ENCODE measurements at places on chromosomes 6 and 20.

GRCh38 chr6:7727086-7727945 is 1.4 kb downstream of the BMP6 start:
- peak; percentile 14 for DNase-seq

DNA sequence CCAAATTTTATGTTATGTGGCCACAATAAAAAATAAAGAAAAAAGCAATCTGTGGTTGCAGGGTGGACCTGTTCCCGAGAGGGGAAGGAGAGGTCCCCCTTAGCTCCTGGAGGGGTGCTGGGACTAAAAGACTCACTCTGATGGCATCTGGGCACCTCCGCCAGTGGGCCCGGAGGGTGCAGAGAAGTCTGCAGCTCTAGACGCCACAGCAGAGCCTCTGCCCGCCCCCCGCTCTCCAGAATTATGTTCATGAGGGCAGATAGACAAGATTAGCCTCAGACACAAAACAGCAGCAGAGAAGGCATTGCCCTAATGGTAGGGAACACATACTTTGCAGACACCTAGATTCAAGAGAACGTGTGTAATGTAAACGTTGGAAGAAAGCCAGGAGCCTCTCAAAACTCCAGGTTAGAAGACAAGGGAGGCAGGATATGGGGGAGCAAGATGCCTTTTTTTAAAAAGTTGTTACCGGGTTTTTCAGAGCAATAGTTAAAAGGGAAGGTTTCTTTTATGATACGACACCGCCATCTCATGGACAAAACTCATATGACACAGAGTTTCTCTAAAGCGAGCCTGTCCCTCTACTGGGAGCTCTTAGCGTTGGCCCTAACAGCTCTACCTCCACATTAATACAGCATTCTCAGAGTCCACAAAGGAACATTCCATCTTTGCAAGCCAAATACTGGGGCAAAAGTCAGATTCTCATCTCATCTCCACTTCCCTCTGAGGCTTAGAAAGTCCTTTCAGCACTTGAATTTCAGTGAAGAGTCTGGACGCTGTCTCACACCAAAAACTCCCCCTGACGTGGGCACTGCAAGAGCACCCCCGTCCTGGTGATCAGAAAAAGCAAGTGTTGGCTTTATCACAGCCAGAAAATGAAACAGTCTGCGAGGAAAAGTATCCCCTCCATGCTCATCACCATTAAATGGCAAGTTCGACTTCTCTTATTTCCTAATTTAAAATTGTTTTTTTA is 47.2 kb downstream of the FOXF2 start:
- peak; percentile 32 for DNase-seq

DNA sequence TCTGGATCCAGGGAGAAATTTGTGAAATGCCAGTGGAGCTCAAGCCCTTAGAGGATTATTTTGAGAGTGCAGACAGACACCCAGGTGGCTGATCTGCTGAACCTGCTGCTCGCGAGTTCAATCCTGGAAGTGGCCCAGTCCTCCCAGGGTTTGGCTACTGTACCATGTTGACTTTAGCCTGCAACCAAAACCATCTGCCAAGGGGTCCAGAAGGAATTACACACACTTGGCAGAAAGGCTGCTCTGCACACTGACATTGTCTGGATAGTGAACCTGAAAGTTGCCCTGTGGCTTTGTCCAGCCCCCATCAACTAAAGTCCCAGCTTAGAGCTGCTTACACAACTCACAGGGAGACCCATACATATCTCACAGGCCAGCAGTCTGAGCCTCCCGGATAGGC is 21.6 kb upstream of the PI3 start:
- DNase-seq, result no peak

GRCh38 chr20:36548006-36548315 is 6.6 kb downstream of the MYL9 start:
- no peak for DNase-seq

DNA sequence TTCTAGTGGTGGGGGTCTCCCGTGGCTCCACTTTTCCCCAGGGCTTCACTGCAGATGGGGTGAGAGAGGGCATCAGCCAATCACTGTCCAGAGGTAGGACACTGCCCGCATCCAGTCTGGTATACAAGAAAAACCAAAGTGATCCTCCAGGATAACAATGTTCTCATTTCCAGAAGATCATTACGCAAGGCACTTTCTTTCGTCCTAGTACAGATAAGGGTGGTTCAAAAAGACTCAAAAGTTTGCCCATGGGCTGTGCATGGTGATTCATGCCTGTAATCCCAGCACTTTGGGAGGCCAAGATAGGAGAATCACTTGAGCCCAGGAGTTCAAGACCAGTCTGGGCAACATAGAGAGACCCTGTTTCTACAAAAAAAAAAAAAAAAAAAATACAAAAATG is 16.4 kb downstream of the GMDS start:
- no peak for DNase-seq

GRCh38 chr6:53799340-53799739 is 4.5 kb downstream of the LRRC1 start:
- DNase-seq, result no peak

GRCh38 chr20:46931699-46932098 is 37.1 kb downstream of the EYA2 start:
- DNase-seq, result no peak

DNA sequence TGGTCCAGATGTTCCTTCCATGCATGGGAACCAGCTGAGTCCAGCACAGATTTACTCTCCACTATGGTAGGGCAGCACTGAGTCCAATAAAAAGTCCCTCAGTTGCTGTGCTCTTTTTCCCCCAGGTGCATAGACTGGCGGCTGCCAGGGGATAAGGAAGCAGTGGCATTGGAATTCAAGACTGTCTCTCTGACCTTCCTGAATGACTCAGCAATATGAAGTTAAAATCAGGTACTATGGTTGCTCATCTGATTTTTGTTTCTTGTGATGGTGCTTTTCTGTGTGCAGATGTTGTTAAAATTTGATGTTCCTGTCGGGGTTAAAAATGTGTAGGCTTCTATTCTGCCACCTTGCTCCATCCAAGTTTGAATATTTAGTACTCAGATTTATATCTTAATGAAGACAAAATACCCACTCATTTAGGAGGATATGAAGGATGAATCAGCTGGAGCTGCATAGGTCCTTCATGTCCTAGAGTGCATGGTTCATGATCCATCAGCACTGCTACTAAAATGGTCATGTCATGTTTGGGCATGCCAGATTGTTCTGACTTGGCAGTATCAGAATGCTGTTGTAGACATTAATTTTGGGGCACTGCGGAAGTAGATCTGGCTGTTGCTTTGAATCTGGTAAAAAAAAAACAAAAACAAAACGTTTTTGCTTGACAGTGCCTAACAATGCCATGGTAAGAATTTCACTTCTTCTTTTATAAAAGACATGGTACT is 321.2 kb upstream of the MAP3K7 start:
- no peak for DNase-seq

- DNase-seq, result no peak
Observed at GRCh38 chr6:22059126-22059525, 237.7 kb downstream of the PRL start.

DNA sequence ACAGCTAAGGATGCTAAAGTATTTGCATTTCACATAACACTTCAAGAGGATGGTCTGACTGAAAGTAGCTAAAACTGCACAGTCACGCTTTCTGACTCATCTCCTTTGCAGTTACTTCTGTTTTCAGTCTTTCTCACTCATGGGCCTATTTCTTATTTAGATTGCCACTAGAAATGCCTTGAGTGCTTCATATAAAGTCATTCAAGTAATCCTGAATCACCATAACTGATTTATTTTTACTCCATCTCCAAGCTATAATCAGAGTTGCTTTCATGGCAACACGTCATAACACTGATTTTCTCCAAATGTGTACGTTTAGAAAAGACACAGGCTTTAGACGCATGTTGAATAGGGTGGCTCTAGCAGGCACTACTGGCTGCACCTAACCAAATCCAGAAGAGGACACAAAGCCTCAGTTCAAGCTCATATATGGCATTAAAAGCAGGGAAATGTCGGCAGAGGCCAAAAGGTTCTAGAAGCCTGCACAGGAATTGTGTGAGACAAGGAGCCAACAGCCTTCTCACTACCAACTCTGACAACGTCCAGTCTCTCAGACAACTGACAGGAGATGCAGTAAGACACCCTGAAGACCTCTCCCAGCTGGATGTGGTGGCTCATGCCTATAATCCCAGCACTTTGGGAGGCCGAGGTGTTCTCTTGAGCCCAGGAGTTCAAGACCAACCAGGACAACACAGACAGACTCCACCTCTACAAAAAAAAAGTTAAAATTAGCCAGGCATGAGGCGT is 64.1 kb upstream of the BEND6 start:
- no peak for DNase-seq

DNA sequence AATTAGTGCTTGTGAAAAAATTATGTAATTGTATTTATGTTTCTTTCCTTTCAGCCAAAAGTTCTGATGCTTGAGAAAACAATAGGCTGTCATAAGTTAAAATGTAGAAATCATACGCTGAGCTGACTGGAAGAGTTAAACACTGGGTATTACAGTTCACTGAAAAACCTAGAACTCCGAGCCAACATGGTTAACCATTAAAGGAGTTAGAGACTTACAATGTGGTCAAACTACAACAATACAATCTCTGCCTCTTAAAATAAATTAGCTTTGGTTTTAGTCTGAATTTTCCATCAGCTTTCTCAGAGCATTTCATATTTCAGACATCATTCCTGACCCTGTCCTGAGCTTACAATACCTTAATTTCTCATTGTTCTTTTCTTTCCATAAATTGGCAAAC is 91.0 kb downstream of the COL12A1 start:
- DNase-seq, result no peak

- no peak for DNase-seq
Observed at GRCh38 chr6:157145656-157146285, 177.5 kb downstream of the TMEM242 start.

GRCh38 chr6:98967616-98968015 is 19.9 kb upstream of the FBXL4 start:
- DNase-seq, result no peak

DNA sequence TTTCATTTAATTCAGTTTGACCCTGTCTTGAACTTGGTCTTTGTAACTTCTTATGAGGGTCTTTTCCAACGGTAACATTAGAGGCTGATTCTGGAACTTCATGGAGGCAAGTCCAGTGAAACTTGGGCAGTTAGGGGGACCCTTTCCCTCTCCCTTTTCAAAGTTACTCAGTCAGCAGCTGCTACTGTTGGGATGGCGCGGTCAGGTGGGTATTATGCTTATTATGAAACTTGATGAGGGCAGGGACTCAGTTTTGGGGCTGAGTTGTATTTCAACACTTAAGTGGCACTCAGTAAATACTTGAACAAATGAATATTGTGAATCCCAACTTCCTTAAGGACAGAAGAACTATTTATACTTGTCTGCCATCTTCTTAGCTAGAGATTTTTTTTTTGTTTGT is 20.8 kb downstream of the TOP1 start:
- no peak for DNase-seq

All from activated naive CD4-positive, alpha-beta T cell treated with anti-CD3 and anti-CD28 coated beads, Interleukin-2, amount 50 U/mL, for 16 hours (primary cell).